ENCODE measurements at places on chromosomes 16 and 17. TPM values are rescaled to one million over a fixed set of nuclear protein-coding genes. Genes with fewer than 3 reads are reported as not detected.

- no peak for DNase-seq
Measured at GRCh38 chr17:34140006-34140405, 115.1 kb upstream of the CCL2 start.

DNA sequence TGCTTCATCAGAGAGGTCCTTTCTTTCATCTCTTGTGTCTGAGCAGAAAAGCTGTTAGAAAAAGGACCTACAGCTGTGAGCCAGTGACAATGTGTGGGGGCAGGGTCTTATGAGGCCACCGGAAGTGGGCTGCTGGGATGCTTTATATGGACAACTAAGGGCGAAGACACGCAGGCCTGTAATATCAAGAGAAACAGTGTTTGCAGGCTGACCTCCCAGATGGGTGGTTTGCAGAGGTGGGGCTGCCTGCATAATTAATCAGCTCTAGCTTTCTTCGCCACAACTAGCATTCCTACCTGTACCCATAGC lies 30.4 kb upstream of the SALL1 start:
- no peak for DNase-seq

DNA sequence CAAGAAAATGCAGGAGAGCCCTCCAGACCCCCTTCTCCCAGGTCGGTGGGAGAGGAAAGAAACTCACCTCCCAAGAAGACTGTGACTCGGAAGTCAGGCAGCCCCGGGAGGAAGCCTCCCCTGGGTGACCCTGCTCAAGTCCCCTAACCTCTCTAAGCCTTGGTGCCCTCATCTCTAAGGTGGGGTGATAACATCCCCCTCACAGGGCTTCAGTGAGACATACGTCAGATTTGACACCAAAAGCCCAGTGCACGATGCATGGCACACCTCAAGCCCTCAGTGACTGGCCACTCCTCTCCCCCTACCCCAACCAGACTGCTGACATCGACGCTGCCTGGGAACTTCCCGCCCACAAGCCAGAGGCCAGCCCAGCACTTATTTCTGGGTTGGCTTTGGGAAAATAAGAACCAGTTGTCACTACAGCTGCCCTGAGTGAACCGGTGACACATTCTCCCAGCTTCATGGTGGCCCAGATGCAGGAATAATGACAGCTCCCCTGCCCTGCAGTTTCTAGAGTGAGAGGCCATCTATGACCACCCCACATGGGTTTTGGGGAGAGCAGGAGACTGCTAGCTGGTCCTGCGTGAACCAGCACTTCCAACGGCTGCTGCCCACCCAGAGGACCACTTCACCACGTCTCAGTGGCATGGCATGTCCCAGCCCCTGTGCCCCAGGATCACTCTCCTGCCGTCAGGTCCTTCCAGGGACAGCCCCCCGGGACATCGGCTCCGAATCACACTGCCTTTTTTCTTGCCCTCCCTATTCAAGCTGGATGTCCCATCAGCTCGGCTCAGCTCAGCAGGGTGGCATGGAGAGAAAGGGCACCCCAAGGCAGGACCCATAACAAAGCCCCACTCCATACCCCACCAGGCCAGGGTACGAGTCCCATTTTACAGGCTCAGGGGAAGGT lies 9.5 kb downstream of the KNOP1 start:
- no peak for DNase-seq

DNA sequence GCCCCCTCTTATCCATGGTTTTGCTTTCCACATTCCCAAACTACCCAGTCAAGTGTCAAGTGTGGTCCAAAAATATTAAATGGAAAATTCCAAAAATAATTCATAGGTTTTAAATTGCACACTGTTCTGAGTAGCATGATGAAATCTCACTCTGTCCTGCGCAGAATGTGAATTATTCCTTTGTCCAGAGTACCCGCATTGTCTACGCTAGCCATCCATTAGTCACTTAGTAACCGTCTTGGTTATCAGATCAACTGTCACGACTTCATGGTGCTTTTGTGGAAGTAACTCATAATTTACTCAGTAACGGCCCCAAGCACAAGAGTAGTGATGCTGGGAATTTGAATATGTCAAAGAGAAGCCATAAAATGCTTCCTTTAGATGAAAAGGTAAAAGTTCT lies 94.9 kb downstream of the SLC39A11 start:
- DNase-seq = no peak

DNA sequence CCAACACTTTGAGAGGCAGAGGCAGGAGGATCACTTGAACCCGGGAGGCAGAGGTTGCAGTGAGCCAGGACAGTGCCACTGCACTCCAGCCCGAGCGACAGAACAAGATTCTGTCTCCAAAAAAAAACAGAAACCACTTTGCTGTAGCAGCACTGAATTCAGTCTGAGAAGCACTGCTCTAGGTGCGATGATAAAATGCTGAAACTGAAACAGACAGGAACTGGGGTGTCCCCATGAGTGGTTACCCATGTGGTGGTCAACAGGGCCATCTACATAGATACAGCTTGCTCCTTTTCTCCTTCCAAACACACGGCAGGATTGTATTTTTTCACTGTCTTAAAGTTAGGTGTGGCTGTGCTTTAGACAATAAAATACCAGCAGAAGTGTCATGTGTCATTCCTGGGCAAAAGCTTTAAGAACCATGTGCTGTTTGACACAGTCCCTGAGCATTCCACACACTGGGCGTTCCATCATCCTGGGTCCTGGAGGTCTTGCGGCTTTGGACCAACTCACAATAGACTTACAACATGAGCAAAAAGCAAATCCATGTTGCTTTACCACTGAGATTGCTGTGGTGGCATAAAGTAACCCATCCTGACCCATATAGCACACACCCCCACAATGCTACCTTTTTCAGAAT lies 11.5 kb downstream of the GAS7 start:
- DNase-seq = no peak

Gene C16orf95
- total RNA-seq = 8.4 TPM

DNA sequence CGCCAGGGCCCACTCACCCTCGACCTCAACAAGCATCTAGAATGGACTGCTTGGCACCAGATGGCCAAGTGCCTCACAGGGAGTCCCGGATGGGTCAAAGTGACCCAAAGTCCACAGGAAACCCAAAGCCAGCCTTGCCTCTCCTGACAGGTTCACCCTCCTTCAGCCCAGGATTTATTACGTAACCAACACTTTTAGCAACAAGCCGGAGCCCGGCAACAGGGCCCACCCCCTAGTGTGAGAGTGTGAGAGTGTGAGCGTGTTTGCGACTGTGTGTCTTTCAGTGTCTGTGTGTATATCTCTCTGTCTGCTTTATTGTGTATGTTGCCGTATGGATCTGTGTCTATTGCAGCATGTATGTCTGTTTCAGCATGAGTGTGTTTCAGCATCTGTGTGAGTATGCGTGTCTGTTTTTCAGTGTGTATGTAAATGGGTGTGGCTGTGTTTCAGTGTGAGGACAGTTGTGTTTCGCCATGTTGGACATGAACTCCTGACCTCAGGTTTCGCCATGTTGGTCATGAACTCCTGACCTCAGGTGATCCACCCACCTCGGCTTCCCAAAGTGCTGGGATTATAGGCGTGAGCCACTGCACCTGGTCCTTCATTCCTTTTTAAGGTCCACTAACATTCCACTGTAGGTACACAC lies 13.7 kb upstream of the PEMT start:
- no peak for DNase-seq

DNA sequence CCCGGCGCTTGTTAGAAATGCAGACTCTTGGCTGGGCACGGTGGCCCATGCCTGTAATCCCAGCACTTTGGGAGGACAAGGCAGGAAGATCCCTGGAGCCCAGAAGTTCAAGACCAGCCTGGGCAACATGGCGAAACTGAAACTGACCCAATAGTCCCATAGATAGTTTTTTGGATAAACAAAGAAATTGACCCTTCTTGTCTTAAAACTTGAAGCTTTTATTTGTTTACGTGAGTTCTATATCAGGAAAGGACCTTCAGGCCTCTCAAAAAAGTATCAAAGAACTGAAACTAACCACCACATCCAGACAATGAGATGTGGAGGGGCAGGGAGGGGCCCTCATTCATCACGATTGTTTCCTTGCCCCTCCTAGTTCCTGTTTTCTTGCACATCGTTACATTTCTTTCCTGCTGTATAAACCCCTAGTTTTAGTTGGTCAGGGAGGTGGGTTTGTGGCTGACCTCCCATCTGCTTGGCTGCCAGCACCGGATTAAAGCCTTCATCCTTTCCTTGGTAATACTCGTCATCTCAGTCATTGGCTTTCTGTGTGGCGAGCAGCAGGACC lies 29.9 kb upstream of the PRM1 start:
- peak; percentile 72 for DNase-seq

Gene C16orf96
- total RNA-seq = 0.11 TPM

DNA sequence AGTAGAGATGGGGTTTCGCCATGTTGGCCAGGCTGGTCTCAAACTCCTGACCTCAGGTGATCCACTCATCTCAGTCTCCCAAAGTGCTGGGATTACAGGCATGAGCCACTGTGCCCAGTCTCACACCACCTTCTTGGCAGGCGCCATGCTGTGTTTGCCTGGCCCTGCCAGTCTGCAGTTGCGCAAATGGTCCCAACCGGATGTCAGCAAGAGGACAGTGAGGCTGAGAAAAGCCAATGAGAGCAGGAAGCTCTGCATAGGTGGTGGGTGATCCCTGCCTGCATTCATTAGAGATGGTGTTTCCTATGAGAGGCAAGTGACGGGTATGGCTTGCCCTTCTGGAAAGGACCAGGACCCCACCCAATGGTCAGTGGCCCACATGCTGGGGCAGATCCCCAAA lies 59.3 kb downstream of the PECAM1 start:
- DNase-seq = no peak

DNA sequence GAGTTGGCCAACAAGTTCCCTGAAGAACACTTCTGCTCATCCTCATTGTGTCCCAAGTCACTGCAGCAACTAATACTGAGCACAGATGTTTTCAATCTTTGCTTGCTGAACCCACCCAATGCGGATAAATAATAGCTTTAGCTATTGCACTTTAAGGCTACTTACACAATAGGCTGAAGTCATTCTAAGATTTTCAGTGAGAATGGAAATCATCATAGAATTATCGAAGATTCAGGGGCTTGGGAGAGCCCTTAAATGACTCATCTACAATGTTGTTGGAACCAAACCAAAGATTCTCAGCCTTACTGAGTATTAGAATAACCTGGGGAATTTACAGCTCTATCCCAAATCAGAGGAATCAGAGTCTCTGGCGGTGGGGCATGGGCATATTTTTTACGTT lies 51.2 kb downstream of the SYCE1L start:
- no peak for DNase-seq

DNA sequence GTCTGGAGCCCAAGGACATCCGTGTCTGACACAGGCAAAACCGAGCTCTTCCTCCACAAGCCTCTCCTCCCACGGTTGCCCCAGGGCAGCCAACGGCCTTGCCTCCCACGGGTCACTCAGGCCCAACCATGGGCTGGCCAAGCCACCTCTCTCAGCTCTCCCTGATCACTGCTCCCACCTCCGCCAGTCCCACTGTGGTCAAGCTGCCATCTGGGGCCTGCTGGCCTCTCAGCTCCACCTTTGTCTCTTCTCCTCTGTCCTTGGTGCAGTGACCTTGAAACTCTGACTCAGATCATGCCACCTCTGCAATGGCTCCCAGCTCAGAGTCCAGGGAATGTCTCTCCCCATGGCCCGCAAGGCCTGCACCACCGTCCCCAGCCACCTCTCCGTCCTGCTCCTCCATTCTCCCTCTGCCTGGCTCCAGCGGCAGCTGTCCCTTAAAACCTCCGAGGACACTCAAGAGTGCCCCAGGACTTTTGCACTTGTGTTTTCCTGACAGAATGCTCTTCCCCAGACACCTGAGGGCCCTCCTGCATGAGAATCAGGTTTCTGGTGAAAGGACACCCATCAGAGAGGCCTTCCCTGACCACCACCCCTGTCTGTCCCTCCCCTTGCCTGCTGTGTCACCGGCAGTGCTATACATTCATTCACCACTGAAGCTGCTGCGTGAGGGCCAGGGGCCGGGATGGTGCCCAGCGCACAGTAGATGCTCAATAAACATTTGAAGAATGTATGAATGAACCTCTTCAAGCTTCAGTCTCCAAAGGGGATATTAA lies 19.3 kb downstream of the PEMT start:
- no peak for DNase-seq

Gene MAPT
- 0.42 TPM for total RNA-seq

Data from CD8-positive, alpha-beta memory T cell (primary cell).